Naive B cell (primary cell): ENCODE measurements at places on chromosomes 12 and 14. TPM values are rescaled to one million over a fixed set of nuclear protein-coding genes. Genes with fewer than 3 reads are reported as not detected.

The OR6C68 gene
- not detected for polyA plus RNA-seq

The NRIP2 gene
- 0.83 TPM for polyA plus RNA-seq

The CCDC88C gene
- polyA plus RNA-seq, result 14.7 TPM

The IAPP gene
- not detected for polyA plus RNA-seq

The COX6A1 gene
- polyA plus RNA-seq, result 716 TPM

The TGFB3 gene
- polyA plus RNA-seq, result 0.43 TPM
